Pericardium fibroblast (primary cell): ENCODE measurements at places on chromosomes 1 and 21. TPM values are rescaled to one million over a fixed set of nuclear protein-coding genes. Genes with fewer than 3 reads are reported as not detected.

The BGLAP gene
- not detected in 2 replicates for total RNA-seq

The LAMTOR2 gene
- total RNA-seq, result 87.3 and 97.6 TPM in 2 replicates

The OVAAL gene
- total RNA-seq, result not detected in 2 replicates

The CLDN14 gene
- total RNA-seq, result not detected in 2 replicates

The OXCT2 gene
- 0.09 and 1.3 TPM in 2 replicates for total RNA-seq

The PGBD5 gene
- under 0.01 TPM in 2 replicates for total RNA-seq

The ARMH1 gene
- total RNA-seq, result 3.3 and 6.4 TPM in 2 replicates

The S100A7 gene
- not detected in 2 replicates for total RNA-seq

The CELA2B gene
- total RNA-seq, result not detected in 2 replicates

The HES2 gene
- 0.12 TPM in 1 of 2 replicates, not detected in the other for total RNA-seq

The PTPRC gene
- total RNA-seq, result not detected in 2 replicates

The ASPM gene
- 1.6 and 2.9 TPM in 2 replicates for total RNA-seq
